DMS 273 treated with DMSO at 0.1 percent for 48 hours (cell line): ENCODE measurements at places on chromosomes 16 and 17.

DNA sequence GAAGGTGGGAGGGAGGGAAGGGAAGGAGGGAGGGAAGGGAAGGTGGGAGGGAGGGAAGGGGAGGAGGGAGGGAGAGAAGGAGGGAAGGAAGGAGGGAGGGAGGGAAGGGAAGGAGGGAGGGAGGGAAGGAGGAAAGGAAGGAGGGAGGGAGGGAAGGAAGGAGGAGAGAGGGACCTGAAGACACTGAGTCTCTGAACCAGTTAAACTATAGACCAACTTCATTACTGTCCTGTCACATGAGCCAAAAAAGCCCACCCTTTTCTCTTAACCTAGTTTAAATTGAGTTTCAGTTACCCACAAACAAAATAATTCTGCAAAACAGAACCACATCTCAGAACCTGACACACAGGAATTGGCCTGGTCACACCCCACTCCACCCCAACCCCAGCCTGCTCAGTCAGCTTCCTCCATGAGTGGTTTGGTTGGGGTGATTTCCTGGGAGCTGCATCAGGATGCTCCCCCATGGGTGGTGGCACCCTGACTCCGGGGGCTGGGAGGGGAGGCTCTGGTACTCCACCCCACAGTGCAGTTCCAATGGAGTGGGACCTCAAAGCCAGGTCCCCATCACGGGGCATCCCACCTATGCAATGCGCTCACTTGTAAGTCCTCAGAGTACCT is 4.7 kb upstream of the PRR29 start:
- DNase-seq = no peak

DNA sequence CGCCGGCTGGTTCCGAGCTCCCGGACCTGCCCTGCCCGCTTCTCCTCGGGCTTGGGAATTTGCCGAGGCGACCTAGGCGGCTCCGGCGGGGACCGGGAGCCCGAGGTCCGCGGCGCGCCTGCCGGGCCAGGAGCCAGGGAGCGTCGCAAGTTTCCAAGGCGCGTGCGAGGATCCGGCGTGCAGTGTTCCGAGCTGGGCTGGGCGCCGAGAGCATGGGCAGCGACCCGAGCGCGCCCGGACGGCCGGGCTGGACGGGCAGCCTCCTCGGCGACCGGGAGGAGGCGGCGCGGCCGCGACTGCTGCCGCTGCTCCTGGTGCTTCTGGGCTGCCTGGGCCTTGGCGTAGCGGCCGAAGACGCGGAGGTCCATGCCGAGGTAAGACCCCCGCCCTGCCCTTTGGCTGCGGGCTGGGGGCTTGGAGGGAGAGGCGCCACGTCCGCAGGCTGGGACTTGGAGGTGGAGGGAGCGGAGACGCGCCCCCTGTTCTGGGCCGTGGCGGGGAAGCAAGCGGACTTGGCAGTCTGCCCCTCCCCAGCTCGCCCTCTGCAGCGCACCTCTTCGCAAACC is 668 bp downstream of the MMP15 start:
- peak; percentile 8 for DNase-seq

GRCh38 chr17:65564793-65565192 is 3.3 kb upstream of the AXIN2 start:
- DNase-seq = peak; percentile 53

GRCh38 chr16:69166221-69166833 is 20.6 kb upstream of the SNTB2 start:
- no peak for DNase-seq

- no peak for DNase-seq
These were observed 24.4 kb downstream of the SNN start for GRCh38 chr16:11692651-11693050.

- DNase-seq = no peak
These were observed 82.9 kb downstream of the PITPNC1 start for GRCh38 chr17:67459985-67460384.

- no peak for DNase-seq
These were observed 41.4 kb downstream of the SF3B3 start for GRCh38 chr16:70565053-70565452.

DNA sequence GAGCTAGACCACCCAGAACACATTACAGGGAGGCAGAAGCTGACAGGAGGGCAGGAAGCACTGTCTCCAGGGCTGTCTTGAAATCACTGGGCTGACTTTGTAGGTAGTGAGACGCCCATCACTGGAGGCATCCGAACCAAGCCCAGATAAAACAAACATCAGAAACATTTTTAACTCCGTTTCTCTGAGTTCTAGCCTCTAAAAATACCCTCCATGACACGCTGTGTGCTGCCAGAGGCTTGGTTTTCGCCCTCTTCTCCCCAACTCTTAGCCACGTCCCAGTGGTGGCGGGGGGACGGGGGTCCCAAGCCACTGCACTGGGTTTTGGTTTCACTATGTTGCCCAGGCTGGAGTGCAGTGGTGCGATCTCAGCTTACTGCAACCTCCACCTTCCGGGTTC is 1.2 kb downstream of the CEP295NL start:
- no peak for DNase-seq

DNA sequence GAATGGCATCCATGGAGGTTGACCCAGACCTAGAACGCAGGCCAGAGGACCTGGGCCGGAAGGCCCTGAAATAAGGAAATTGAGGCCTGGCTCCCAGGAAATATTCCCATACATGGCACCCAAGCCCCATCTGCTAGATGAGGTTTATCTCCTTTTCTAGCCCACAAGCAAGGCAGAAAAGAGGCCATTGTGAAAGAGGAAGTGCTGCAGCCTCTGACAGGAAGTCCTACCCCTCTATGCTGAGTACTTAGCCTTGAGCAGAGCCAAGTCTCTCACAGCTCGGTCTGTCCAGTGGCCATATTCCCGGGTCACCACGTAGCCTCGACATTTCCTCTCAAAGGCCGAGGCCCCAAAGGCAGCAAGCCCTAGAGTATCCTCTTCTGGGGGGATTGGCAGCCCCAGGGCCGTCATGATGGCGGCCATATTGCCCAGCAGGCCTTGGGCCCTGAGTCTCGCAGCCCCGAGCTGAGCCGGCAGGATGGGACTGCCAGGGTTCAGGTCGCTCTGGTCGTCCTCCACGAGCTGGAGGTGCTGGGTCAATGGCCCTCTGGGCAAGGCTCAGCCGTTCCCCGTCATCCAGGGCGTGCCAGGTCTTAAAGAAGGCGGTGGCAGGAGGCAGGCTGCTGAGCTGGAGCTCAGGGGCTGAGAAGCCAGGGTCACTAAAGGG is 7.8 kb downstream of the CTF1 start:
- DNase-seq = no peak

GRCh38 chr17:56108811-56109284 is 44.4 kb upstream of the ANKFN1 start:
- no peak for DNase-seq

DNA sequence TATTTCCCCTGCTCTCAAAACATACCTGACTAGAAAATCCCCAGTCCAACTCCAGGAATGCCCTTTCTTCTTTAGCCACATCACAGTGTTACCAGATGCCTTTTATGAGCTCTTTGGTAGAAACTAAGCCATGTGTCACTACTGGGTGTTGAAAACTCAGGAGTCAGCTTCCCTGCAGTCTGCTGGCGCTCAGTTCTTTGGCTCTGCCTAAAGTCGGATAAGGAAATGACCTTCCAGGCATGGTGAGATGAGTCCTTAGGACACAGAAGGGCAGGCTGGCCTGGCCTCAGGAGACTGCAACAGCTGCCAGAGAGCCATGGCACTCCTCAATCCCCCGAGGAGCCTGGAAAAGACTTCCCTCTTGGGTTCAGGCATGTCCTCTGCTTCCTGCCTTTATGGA is 89.1 kb downstream of the CDH13 start:
- DNase-seq = no peak

DNA sequence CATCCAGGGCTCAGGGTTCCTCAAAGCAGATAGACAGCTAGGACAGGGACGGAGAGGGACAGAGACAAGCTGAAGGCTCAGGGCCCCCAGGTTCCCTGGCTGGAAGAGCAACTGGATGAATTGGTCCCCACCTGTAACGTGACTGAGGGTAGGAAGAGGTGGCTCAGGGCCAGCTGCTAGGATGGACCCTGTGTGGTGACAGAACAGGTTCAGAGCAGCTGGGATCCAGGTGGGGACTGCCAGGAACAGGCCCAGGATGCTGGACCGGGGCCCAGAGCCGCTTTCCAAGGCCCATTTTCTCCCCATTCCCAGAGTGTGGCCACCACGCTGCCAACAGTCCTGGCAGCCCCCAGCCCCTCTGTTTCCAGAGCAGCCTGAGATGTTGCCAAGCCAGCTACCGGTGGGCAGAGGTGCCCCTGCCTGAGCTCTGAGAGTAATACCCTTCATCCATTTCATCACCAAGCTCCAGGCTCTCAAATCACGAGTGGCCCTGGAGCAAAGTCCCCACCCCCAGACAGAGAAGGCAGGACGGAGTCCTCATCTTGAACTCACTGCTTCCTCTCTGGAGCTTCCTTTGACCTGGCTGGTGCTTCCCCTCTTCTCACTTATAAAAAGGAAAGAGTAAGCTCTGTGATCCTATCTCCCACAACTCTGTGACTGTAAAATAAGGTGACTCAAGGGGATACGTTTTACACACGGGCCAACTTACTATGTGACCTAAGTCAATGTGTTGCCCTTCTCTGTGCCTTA is 79.6 kb downstream of the TMEM132E start:
- DNase-seq = no peak

GRCh38 chr16:68401871-68402747 is 46.2 kb downstream of the SMPD3 start:
- no peak for DNase-seq

DNA sequence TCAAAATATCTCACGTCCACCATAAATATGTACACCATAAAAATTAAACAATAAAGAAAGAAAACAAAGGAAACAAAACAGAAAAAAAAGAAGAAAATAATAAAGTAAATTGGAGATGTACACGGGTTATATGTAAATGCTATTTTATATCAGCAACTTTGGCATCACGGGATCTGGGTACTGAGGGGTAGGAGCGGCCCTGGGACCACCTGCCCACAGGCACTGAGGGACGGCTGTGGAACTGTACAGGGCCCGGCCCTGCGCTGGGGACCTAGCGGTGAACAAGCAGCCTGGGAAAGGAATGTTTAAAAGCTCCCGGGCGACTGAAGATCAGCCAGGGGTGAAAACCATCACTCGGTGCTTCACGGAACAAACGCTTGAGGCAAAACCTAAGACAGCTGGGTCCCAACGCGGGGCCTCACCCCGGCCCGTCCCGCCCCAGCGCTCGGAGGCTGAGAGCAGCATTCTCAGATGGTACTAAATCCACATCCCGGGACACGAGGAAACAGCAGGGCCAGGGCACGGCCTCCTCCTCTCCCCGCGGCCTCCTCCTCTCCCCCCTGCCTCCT is 31.2 kb downstream of the NXN start:
- DNase-seq = no peak

GRCh38 chr17:57408071-57408811 is 151.9 kb downstream of the MSI2 start:
- no peak for DNase-seq

DNA sequence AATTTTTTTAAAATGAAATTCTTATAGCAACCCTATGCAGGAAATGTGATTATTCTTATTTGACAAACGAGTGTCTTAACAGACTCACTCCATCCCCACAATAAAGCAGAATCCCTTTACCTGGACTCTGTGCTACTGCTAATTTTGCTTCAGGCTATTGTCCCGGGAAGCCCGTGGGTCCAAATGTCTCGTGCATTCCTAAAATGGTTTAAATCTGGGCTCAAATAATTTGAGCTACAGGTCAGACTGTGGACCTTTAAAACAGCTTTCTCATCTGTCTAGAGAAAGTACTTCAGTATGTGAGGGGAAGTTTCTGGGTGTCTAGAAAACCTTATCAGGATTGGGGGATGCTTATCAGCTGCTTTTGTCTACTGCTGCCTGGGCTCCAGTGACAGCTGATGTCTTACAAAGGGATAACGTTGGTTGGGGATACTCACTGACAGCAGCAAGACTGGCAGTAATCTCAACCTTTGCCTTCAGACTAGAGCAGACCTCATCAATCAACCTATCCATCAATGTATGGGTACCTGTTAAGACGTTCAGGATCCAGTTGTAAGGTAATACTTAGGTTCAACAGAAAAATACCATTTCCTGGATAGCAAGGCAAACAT is 197.9 kb upstream of the CDH11 start:
- no peak for DNase-seq

DNA sequence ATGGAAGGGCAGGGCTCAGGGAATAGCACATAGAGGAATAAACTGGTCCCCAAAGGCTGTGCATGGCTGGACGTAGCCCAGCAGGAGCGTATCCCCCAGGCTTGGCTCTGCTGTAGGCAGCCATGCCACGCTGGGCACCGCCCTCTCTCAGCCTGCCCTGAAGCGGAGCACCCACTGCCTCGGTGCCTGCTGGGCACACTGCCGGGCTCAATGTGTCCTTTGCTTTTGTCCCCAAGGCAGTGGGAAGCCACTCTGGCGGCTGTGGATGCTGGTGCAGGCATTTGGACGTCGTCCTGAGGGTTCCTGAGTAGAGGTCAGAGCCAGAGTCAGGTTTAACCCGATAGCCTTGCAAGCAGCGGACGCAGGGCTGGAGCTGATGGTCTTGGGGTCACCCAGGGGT is 141.0 kb downstream of the ENGASE start:
- DNase-seq = no peak

- no peak for DNase-seq
These were observed 6.1 kb upstream of the HNF1B start for GRCh38 chr17:37750768-37751475.
